GM23338 (cell line): ENCODE measurements at places on chromosomes 3 and 15.

DNA sequence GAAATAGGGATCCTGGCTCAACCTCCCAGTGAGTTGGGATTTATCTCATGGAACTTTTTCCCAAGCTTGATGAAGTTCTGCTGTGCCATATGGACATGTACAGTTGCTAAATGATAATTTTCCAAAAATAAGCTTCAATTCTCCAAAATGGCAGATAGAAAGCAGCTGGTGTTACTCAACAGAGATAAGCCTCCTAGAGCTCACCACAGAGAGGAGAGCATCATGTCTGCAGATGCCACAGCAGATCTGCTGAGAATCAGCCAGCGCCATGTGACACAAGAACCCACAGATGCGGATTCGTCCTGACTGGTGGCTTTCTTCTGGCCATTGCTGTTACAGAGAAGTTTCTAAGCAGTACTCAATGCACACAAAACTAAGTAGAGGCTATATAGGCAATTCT is 50.6 kb downstream of the AGTR1 start:
- DNase-seq: no peak

DNA sequence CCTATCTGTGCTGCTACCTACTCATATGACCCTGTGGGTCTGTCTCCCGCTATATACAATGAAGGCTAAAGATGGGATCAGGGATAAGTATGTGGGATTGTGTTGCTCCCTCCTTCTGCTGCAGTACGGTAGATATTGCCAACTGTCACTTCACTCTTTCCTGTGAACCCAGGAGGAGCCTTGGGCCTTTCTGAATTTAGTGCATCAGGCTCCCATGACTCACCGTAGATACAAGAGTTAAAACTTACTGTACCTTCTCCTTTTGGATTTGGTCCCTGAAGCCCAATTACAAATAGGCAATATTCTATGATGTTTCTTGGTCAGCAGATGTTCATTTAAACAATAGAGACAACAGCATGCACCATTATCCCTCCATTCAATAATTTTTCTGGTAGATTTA is 27.4 kb downstream of the MITF start:
- no peak for DNase-seq

DNA sequence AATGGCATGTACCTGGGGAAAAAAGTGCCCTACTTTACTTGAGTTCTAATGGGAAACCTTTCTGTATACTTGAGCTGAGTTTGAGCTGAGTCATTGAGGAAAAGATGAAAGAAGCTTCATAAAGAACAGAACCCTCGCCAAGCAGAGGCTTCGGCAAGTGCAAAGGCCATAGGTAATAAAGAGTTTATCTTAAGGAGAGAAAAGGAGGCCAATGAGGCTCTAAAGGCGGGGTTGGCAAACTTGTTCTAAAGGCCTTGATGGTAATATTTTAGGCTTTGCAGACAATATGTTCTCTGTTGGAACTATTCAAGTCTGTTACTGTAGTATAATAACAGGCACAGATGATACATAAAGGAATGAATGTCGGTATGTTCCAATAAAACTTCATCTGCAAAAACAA is 17.6 kb upstream of the TRAT1 start:
- DNase-seq: no peak

- peak; percentile 11 for DNase-seq
Observed at GRCh38 chr3:67692621-67693020, 38.2 kb upstream of the SUCLG2 start.

GRCh38 chr15:31027910-31028578 is 36.6 kb upstream of the MTMR10 start:
- DNase-seq: peak; percentile 24

GRCh38 chr3:52435246-52436101 is 9.4 kb downstream of the SEMA3G start:
- no peak for DNase-seq

GRCh38 chr3:96915445-96915844 is 101.1 kb downstream of the EPHA6 start:
- no peak for DNase-seq

DNA sequence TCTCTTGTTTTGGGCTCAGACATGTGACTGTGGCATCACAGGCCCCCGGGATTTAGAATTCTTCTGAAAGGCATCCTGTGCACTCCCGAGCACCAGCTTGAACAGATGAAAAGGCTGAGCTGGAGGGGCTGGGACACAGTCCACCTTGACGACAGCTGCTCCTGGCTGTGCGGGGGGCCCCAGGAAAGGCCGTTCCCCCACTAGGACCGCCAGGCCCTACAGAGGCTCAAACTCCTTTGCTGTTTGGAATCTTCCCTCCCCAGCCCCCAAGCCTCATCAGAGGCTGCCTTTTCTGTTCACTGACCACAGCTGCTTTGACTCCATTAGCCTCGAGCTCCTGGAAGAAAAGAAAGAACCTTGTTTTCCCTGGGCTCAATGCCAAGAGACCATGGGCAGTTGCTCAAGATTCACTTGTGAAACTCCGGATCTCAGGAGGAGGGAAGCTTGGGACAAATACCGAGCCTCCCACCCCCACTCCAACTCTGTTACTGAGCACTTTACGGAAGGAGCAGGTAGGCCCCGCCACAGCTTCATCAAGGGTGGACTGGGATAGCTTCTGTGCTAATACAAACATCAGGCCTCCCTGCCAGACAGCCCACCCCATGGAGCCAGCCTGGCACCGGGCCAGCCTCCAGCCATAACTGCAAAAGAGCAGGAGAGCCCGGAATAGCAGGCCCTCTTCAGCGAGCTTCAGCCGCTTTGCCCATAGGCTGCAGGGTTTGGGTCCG is 15.7 kb downstream of the CIDEC start:
- DNase-seq: no peak

- DNase-seq: no peak
Observed at GRCh38 chr3:57064572-57064971, 4.1 kb downstream of the SPATA12 start.

- DNase-seq: no peak
Observed at GRCh38 chr3:127779747-127780146, 42.6 kb downstream of the MGLL start.

- no peak for DNase-seq
Observed at GRCh38 chr3:123152687-123153086, 49.1 kb upstream of the SEC22A start.
